ENCODE measurements at places on chromosomes 1 and 21. TPM values are rescaled to one million over a fixed set of nuclear protein-coding genes. Genes with fewer than 3 reads are reported as not detected.

DNA sequence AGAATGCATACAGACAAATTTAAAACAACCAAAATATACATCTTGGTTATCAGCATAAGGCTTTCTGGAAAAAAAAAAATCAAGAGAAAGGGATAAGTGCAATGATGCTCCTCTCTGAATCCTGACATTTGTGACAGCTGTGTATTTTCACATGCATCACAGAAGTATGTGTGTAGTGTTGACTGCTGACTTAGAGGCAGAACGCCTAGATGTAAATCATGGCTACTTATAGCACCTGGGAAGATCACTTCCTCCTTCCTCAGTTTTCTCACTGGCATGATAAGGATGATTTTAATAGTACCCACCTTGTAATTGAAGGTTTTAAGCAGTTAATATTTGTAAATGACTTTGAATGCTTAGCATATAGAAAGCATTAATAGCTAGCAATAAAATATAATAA, 112.5 kb downstream of the MRPL39 start:
- no peaks in the 10 kb centered on the region for H3K27me3 ChIP-seq
- no peak for DNase-seq
- peaks cover 5% of the 10 kb centered on the region for H3K36me3 ChIP-seq
- H3K4me3 ChIP-seq, result no peak overlapping the region

- no peak overlapping the region for H3K4me3 ChIP-seq
- peaks cover 4% of the 10 kb centered on the region for H3K4me1 ChIP-seq
- DNase-seq, result peak; percentile 53
- H3K27ac ChIP-seq, result no peak overlapping the region
- H3K27me3 ChIP-seq, result peaks cover 72% of the 10 kb centered on the region
These were observed 31.8 kb upstream of the BCL10 start for GRCh38 chr1:85307987-85308832.

The KRTAP13-2 gene
- total RNA-seq, result not detected

- H3K27me3 ChIP-seq, result peaks cover 4% of the 10 kb centered on the region
- H3K4me1 ChIP-seq, result peaks cover 3% of the 10 kb centered on the region
- no peak overlapping the region for H3K4me3 ChIP-seq
- H3K27ac ChIP-seq, result no peak overlapping the region
These were observed 261.2 kb downstream of the GRIK1 start for GRCh38 chr21:29678626-29679025.

DNA sequence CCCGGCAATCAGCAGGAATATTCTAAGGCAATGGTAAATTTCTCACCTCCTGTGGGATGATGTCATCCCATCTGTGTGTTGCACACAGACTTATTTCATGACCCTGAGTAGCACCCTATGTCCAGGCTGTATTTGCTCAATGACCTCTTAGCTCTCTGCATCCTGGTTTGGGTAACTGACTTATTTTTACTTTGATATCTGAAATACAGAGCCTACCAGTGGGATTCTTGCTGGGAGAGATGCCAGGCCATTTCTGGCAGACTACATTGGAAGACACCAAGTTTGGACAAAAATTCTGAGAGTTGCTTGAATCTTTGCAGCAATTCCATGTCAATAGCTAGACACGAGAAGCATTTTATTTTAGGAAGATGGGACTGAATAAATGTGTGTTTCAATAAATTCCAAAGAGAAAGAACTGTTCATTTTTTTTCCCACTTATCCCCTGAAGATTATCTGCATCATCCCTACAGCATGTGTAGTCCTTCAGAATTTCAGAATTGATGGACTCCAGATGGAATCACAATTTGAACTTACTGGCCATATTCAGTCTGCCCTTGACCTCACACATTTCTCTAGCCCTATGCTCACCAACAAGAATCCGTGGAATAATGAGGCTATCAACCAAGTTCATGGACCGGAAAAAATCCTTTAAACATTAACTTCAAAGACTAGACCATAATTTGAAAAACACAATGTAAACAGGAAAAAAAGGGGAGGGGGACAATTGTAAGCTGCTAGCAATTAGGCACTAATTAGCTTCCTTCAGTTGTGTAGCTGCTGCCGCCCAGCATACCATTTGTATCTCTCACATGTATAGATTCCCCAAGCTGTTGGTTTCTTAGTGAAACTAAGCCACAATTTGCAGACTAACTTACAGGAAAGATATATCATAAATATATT, 226.5 kb downstream of the HMCN1 start:
- H3K27me3 ChIP-seq, result peaks cover 4% of the 10 kb centered on the region
- no peak for DNase-seq
- H3K36me3 ChIP-seq, result no peaks in the 10 kb centered on the region
- no peak overlapping the region for H3K27ac ChIP-seq
- H3K4me1 ChIP-seq, result no peaks in the 10 kb centered on the region

The SUSD4 gene
- 0.23 TPM for total RNA-seq

- no peak for DNase-seq
- no peak overlapping the region for H3K4me3 ChIP-seq
- no peak overlapping the region for H3K27ac ChIP-seq
- no peaks in the 10 kb centered on the region for H3K36me3 ChIP-seq
- H3K4me1 ChIP-seq, result no peaks in the 10 kb centered on the region
These were observed 70.7 kb upstream of the FMO3 start for GRCh38 chr1:171019971-171020370.

- no peak overlapping the region for H3K27ac ChIP-seq
- H3K4me1 ChIP-seq, result no peaks in the 10 kb centered on the region
- H3K4me3 ChIP-seq, result no peak overlapping the region
- DNase-seq, result no peak
These were observed 604.5 kb downstream of the PLPP3 start for GRCh38 chr1:55974714-55975441.

- H3K27ac ChIP-seq, result peak overlapping the region; percentile 55
- peak overlapping the region; percentile 73 for H3K4me3 ChIP-seq
- peaks cover 71% of the 10 kb centered on the region for H3K27me3 ChIP-seq
These were observed 618 bp upstream of the FOXD3 start for GRCh38 chr1:63321785-63322113.

DNA sequence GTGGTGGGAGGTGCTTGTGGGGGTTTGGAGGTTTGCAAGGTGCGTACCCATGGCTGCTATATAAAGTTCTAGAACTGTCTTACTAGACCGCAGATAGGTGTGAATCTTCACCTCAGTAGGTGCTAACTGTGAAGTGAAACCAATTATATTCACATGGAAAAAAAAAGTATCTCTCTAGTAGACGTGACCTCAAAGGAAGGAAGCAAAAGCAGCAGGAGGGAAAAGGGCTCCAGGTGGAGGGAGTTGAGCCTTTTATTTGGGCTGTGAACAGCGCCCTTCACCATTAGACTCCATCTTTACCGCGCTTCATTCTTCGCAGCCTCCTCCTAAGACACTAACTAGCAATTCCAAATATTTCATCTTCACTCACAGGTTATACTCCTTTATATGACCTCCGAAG, 129.8 kb downstream of the TBX19 start:
- H3K27me3 ChIP-seq, result no peaks in the 10 kb centered on the region
- no peak overlapping the region for H3K4me3 ChIP-seq
- no peak for DNase-seq

- H3K27ac ChIP-seq, result no peak overlapping the region
- no peaks in the 10 kb centered on the region for H3K4me1 ChIP-seq
- no peak overlapping the region for H3K4me3 ChIP-seq
- no peaks in the 10 kb centered on the region for H3K36me3 ChIP-seq
- H3K27me3 ChIP-seq, result peaks cover 2% of the 10 kb centered on the region
- DNase-seq, result no peak
These were observed 43.2 kb downstream of the PRRX1 start for GRCh38 chr1:170707117-170707516.

DNA sequence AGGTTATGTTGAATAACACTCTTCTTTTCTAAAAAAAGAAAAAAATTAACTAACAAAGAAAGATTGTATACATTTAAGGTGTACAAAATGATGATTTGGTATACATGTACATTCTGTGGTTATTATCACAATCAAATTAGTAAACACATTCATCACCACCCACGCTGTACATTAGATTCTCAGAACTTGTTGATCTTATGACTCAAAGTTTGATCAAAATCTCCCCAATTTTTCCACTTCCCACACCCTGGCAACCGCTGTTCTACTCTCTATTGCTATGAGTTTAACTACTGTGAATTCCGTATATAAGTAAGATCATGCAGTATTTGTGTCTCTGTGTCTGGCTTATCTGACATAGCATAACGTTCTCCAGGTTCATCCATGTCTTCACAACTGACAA, 469.5 kb upstream of the CHRM3 start:
- H3K4me3 ChIP-seq, result no peak overlapping the region
- no peaks in the 10 kb centered on the region for H3K36me3 ChIP-seq

- H3K36me3 ChIP-seq, result peaks cover 28% of the 10 kb centered on the region
- H3K27me3 ChIP-seq, result no peaks in the 10 kb centered on the region
- no peak overlapping the region for H3K4me3 ChIP-seq
- DNase-seq, result no peak
These were observed 17.9 kb upstream of the DMRTA2 start for GRCh38 chr1:50441183-50441582.

DNA sequence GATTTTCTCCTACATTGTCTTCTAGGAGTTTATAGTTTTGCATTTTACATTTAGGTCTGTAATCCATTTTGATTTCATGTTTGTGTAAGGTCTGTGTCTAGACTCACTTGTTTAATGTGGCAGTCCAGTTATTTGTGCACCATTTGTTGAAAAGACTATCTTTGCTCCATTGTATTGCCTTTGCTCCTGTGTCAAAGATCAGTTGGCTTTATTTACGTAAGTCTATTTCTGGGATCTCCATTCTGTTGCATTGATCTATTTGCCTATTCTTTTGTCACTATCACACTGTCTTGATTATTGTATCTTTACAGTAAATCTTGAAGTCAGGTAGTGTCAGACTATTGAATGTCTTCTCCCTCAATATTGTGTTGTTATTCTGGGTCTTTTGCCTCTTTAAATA, 49.7 kb upstream of the RGS2 start:
- no peak for DNase-seq
- peaks cover 16% of the 10 kb centered on the region for H3K27me3 ChIP-seq
- no peak overlapping the region for H3K27ac ChIP-seq
- no peak overlapping the region for H3K4me3 ChIP-seq

GRCh38 chr21:25772686-25773085, 37.9 kb downstream of the GABPA start:
- H3K4me3 ChIP-seq, result no peak overlapping the region
- no peaks in the 10 kb centered on the region for H3K27me3 ChIP-seq
- H3K27ac ChIP-seq, result no peak overlapping the region
- DNase-seq, result no peak

The CCDC27 gene
- total RNA-seq, result not detected

- no peaks in the 10 kb centered on the region for H3K27me3 ChIP-seq
- peaks cover 89% of the 10 kb centered on the region for H3K4me1 ChIP-seq
- no peaks in the 10 kb centered on the region for H3K36me3 ChIP-seq
- DNase-seq, result peak; percentile 59
- peak overlapping the region; percentile 61 for H3K27ac ChIP-seq
These were observed 6.7 kb upstream of the TNFRSF8 start for GRCh38 chr1:12056331-12056841.

- peaks cover 3% of the 10 kb centered on the region for H3K36me3 ChIP-seq
- H3K4me3 ChIP-seq, result no peak overlapping the region
- H3K27ac ChIP-seq, result no peak overlapping the region
- no peak for DNase-seq
These were observed 140.2 kb upstream of the SGIP1 start for GRCh38 chr1:66393586-66394287.

DNA sequence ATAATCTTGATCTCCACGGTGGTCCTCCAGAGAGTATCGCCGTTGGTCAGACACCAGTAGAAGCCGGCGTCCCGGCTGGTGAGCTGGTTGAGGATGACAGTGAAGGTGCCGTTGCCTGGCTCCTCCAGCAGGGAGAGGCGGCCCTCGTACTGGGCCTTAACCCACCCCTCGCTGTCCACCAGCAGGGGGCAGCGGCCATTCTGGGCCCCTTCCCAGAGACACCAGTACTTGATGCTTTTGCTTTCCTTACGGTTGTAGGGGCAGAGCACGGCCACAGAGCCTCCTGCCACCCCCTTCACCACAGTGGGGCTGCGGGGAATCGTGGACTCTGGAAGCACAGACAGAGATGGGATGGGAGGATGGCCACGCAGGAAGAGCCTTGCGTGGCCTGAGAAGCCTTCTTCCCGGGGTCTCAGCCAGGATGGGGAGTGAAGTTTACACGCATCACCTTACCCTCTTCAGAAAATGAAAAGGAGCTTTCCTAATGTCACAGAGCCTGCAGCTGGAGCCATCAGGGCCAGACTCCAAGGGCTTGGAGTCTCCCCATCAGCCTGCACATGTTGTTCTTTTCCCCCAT, 10.7 kb downstream of the PIGR start:
- H3K27ac ChIP-seq, result no peak overlapping the region
- H3K4me1 ChIP-seq, result peaks cover 8% of the 10 kb centered on the region
- no peak overlapping the region for H3K4me3 ChIP-seq
- H3K27me3 ChIP-seq, result no peaks in the 10 kb centered on the region
- peak; percentile 54 for DNase-seq

DNA sequence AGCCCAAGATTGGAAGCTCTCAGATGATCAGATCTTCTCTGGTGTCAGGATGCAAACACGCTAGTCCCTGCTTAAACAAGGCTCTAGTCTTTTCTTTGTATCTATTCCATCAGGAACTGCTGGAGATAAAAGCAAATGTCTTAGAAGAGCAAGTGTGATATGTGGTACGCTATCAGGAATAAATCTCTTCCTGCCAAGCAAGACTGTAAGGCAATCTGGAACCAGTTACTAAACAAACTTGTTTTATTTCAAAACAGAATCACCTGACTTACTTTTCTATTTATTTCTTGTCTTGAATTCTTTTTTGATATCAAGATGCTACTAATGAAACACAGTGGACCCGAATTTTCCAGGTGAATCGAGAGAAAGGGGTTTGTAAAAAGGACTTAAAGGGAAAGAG, 139.9 kb upstream of the ZNF644 start:
- DNase-seq, result no peak
- no peaks in the 10 kb centered on the region for H3K4me1 ChIP-seq
- no peak overlapping the region for H3K27ac ChIP-seq
- H3K4me3 ChIP-seq, result no peak overlapping the region
- H3K27me3 ChIP-seq, result no peaks in the 10 kb centered on the region
- no peaks in the 10 kb centered on the region for H3K36me3 ChIP-seq

DNA sequence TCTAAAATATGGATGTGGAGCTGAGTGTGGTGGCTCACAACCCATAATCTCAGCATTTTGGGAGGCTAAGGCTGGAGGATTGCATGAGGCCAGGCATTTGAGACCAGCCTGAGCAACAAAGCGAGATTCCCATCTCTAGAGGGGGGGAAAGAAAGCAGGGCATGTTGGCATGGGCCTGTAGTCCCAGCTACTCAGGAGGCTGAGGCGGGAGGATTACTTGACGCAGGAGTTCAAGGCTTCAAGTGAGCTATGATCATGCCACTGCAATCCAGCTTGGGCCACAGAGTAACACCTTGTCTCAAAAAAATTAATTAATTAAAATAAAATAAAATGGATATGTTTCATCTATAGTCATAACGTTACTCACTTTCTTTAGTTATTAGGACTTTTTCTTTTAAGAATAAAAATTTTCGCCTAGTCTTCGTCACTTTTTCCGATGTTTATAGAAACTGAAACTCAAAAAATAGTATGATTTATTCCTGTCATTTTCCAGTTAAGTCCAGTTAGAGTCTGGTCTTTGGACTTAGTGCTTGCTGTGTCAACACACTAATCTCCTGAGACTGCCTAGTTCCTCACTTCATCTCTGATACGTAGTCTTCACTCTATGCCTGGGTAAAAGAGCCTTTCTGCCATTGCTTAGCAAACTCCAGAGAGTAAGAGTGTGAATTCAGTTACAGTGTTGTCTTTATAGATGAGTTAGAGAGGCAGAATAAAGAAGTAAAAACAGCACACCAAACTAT, 28.0 kb downstream of the IARS2 start:
- no peak for DNase-seq
- no peaks in the 10 kb centered on the region for H3K27me3 ChIP-seq
- no peak overlapping the region for H3K27ac ChIP-seq
- peaks cover 12% of the 10 kb centered on the region for H3K4me1 ChIP-seq

GRCh38 chr1:47104816-47105215, 32.4 kb upstream of the CYP4A22 start:
- no peak overlapping the region for H3K27ac ChIP-seq
- DNase-seq, result no peak
- no peaks in the 10 kb centered on the region for H3K4me1 ChIP-seq
- H3K27me3 ChIP-seq, result peaks cover 15% of the 10 kb centered on the region

The PADI1 gene
- total RNA-seq, result not detected
